ENCODE measurements at places on chromosomes 3 and 15.

GRCh38 chr15:85750319-85751290 lies 44.1 kb downstream of the KLHL25 start:
- DNase-seq, result no peak

- DNase-seq, result no peak
Measured at GRCh38 chr15:57272771-57273357, 103.4 kb upstream of the CGNL1 start.

GRCh38 chr15:78260489-78260888 lies 3.9 kb upstream of the DNAJA4 start:
- no peak for DNase-seq

DNA sequence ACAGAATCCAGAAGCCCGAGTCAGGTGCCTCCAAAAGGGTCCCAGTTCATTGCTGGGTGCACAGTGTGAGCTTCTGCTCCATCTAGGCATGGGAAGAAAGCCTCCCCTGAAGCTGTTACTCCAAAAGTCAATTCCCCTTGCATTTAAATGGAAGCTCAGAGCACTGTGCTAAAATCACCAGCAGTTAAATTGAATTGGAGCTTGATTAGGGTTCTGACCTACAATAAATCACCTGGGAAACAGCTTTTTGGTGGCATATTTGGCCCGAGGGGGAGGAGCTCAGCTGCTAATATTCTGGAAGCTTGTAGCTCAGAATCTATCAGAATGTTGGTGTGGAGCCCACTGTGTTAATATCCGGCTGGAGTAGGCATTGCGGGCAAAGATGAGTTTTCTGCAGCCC lies 87.1 kb upstream of the RGMA start:
- DNase-seq, result no peak

GRCh38 chr15:85128621-85129020 lies 147.0 kb downstream of the PDE8A start:
- no peak for DNase-seq

GRCh38 chr15:38872732-38873131 lies 308.1 kb upstream of the RASGRP1 start:
- no peak for DNase-seq

DNA sequence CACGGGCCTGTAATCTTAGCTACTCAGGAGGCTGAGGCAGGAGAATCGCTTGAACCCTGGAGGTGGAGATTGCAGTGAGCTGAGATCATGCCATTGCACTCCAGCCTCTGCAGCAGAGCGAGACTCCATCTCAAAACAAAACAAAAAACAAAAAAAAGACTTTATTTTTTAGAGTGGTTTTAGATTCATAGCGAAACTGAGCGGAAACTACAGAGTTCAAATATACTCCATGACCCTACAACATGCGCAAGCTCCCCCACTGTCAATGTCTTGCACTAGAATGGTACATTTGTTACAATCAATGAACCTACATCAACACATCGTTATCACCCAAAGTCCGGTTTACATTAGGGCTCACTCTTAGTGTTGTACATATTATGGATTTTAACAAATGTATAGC lies 2.2 kb upstream of the CRTAP start:
- DNase-seq, result no peak

- DNase-seq, result no peak
Measured at GRCh38 chr3:70108072-70108471, 108.5 kb downstream of the SAMMSON start.

DNA sequence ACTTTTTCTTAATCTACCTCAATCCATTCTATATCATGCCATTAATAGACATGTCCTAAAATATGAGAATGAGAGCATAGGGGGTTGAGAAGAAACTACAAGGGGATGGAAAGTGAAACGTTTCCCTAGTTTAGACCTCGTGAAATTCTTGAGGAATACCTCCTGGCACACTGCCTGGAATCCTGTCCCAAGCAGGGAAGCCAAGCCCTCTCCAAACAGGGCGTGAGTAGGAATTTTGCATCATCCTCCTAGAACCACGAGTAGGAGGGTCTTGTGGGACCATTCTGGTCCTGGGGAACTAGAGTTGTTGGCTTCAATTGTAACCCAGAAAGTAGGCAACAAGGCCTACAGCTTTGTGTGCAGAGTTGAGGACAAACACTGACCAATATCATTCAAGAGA lies 19.6 kb upstream of the C3orf80 start:
- DNase-seq, result no peak

DNA sequence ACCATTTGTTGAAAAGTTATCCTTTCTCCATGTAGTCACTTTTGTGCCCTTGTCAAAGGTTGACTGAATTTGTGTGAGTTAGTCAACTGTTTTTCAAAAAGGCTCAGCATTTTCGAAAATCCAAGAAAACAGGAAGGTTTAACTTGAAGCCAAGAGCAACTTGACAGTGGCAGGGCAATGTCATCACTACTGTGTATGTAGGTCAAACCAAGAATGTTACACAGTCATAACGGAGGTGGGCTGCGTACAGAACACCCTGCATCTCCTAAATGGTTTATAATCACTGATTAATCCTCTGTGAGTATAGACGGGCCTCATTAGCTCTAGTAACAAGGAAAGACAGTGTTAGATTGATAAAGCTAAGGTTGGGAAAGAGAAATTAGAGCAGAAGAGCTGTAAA lies 1064.9 kb downstream of the FHIT start:
- DNase-seq, result no peak

DNA sequence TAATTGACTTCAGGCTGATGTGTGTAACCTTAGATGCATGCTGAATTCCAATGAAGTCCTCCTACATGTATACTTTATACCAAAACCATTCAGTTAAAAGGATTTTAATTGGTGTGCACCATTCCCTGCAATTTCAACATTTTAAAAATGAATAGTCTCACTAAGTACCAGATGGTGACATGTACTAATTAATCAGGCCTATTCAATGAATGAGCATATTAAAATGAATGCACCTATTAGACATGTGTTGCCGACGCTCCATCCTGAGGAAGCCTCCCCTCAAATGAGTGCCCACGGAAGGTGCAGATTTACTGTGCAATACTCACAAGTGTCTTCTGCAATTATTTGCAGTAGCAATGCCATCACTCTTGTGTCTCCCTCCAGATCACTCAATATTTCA lies 124.7 kb upstream of the TSPAN3 start:
- DNase-seq, result peak; percentile 26

DNA sequence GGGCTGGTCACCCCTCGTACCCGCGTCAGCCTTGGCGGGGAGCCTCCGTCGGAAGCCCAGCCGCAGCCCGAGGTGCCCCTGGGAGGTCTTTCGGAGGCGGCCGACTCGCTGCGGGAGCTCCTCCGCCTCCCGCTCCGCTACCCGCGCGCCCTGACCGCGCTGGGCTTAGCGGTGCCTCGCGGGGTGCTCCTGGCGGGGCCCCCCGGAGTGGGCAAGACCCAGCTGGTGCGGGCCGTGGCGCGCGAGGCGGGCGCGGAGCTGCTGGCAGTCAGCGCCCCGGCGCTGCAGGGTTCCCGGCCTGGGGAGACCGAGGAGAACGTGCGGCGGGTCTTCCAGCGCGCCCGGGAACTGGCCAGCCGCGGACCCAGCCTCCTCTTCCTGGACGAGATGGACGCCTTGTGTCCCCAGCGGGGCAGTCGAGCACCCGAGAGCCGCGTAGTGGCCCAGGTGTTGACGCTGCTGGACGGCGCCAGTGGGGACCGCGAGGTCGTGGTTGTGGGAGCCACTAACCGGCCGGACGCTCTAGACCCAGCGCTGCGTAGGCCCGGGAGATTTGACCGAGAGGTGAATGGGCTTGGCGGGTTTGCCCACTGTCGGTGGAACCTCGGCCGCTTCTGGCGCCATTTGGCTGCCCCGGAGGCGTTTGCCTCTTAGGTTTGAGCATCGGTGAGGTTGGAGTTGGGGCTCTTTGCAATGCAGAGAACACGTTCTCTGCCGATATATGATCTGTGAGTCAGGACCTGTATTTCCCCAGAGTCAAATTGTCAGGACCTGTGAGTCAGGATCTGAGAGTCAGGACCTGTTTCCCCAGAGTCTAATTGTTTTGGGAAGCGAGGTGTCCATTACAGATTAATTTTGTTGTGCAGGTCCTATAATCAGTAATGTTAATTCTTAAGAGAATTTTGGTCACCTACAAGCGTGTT lies 24.9 kb upstream of the GATM start:
- DNase-seq, result no peak

DNA sequence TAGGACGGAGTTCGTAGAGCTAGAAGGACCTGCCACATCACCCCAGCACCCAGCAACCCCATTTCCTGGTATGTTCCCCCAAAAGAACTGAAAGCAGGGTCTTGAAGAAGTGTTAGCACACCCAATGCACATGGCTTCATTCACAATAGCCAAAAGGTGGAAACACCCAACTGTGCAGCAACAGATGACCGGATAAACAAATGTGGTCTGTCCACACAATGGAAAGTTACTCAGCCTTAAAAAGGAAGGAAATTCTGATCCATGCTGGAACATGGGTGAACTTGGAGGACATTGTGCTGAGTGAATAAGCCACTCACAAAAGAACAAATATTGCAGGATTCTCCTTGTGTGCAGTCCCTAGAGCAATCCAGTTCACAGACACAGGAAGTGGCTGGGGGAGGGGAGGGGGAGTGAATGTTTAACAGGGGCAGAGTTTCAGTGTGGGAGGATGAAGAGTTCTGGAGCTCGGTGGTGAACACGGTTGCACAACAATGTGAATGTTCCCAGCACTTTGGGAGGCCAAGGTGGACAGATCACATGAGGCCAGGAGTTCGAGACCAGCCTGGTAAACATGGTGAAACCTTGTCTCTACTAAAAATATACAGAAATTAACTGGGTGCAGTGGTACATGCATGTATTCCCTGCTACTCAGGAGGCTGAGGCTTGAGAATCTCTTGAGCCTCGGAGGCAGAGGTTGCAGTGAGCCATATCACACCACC lies 157.5 kb downstream of the NUP210 start:
- no peak for DNase-seq

DNA sequence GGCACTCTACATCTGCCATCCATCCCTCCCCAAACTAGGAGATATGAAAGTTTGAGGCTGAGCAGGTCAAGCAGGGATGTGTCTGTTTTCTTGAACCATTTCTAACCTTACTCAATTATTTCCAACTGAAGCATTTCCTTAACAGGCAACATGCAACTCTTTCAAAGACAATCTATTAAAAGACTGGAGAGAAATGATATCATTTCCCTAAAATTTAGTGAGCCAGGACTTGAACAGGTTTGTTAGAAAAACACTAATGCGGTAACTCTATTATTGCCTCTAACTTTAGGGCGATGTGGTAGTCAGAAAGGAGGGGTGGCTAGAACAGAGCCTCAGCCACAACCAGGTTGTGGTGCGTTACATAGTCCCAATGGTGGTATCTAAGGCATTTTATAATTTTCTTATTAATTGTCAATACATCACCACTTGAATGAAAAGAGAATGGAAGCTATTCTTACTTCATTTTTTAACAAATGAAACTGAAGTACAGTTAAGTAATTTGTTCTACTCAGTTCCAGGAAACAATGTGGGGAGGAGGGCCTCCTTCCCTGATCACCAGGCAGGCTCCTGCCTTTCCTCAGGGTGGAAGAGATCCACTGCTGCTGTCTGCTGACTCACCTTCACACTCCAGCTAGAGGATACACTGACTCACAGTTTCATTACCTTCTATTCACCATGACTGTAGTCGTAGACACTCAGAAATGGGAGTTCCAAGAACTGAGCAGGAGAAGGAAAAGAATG lies 22.8 kb downstream of the MYO1E start:
- no peak for DNase-seq

DNA sequence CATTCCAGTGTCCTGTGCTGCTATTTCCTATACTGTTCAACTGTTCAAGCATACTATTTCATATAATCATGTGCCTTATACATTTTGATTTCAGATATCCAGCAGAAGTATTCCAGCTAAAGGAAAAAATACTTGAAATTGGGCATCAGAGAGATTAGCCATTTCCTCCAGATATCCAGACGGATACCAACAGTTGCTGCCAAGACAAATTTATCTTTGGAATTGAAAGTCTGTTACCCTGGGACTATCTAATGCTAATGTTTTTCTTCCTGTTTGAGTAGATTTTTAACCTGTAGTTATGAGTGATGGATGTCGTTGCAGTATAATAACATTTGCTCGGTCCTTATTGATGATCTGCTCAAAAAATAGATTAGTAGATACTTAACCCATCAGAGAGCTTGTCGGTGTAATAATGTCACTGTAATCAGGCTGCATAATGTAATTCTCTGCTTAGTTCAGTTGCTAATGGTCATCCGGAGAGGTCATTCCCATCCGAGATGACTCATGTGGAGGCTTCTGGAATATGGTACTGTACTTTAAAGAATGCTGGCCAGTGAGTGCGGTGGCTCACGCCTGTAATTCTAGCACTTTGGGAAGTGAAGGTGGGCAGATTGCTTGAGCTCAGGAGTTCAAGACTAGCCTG lies 51.5 kb downstream of the TIMP4 start:
- no peak for DNase-seq

- no peak for DNase-seq
Measured at GRCh38 chr3:187456250-187456649, 88.1 kb downstream of the RTP4 start.

GRCh38 chr3:38039899-38040261 lies 872 bp downstream of the DLEC1 start:
- no peak for DNase-seq

DNA sequence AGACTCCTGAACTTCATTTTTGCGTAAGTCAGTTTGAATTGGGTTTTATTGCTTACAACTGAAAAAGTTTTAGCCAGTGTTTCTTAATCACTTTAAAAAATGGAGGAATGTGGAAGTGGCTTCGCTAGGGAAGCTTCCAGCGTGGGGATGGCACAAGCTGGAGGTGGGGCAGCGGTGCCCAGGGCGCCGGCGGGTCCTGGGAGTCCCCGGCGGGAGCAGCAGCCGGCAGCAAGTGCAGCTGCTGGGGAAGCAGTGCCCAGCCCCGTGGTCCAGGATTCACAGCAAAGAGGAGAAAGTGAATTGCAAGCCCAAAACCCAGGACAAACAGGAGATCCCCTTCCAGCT lies 301.8 kb upstream of the PROK2 start:
- no peak for DNase-seq

GRCh38 chr3:120130656-120131055 lies 36.4 kb upstream of the GSK3B start:
- no peak for DNase-seq

GRCh38 chr15:77611767-77612166 lies 20.9 kb downstream of the LINGO1 start:
- DNase-seq, result no peak

- DNase-seq, result no peak
Measured at GRCh38 chr15:35649575-35649974, 103.6 kb upstream of the DPH6 start.

GRCh38 chr15:58504674-58505234 lies 73.0 kb downstream of the LIPC start:
- DNase-seq, result no peak

DNA sequence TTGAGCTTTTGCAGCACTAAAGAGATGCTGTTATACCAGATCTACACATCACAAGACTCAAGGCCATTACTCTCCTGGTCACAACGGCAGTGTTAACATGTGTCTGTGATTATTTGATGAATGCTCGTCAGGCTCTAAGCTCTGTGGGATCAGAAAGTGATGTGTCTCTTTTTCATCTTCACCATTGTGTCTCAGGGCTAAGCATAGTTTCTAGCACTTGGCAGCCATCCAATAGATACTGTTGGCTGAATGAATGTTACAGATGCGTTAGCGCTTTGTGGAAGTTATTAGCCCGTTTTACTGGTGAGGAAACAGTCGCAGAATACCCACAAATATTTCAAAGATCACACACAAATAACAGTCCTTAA lies 1.2 kb upstream of the FAM81A start:
- DNase-seq, result no peak

GRCh38 chr3:25520926-25521559 lies 93.0 kb downstream of the RARB start:
- no peak for DNase-seq

- no peak for DNase-seq
Measured at GRCh38 chr3:117450026-117450425, 740.4 kb downstream of the TUSC7 start.

GRCh38 chr15:81174792-81175327 lies 21.8 kb upstream of the IL16 start:
- no peak for DNase-seq

GRCh38 chr3:27826448-27826847 lies 104.3 kb upstream of the EOMES start:
- DNase-seq, result no peak
